Activated T-cell treated with anti-CD3 and anti-CD28 coated beads, Interleukin-2, amount 50 U/mL, for 24 hours (primary cell): ENCODE measurements at places on chromosomes 6 and 20.

GRCh38 chr6:48961781-48962415, 501.2 kb downstream of the MMUT start:
- DNase-seq, result no peak

DNA sequence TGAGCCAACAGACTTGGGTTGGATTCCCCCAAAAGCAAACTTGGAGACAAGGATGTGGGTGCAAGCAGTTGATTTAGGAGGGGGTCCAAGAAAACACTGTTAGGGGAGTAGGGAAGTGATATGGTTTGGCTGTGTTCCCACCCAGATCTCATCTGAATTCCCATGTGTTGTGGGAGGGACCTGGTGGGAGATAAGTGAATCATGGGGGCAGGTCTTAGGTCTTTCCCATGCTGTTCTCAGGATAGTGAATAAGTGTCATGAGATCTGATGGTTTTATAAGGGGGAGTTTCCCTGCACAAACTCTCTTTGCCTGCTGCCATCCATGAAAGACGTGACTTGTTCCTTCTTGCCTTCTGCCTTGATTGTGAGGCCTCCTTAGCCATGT, 542.6 kb downstream of the DHX35 start:
- no peak for DNase-seq

DNA sequence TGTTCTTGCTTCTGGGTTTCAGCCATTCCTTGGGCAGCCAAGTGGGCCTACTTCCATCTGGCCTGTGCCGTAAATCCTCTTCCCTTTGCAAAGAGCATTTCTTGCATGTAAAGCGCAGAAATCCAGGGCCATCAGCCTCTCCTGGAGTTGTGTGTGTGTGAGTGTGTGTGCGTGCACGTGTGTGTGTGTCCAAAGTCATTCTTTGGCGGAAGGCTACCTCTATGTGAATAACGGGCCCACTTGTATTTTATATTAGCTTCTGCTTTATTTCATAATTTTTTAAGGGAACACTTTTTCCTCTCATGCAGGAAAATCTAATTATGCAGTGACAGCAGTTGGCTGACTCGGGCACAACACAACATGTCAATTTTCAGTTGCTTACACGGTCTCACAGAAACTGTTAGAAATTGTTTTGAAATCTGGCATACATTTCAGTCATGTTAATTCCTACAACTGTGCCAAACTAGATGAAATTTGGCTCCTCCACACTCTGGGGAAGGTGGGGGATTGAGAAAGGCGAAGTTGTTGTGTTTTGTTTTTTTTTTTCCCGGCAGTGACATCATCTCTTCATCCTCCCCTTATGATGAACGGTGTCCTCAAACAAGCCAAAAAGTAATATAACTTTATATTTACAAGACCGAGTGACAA, 223.7 kb upstream of the TSHZ2 start:
- DNase-seq, result no peak

DNA sequence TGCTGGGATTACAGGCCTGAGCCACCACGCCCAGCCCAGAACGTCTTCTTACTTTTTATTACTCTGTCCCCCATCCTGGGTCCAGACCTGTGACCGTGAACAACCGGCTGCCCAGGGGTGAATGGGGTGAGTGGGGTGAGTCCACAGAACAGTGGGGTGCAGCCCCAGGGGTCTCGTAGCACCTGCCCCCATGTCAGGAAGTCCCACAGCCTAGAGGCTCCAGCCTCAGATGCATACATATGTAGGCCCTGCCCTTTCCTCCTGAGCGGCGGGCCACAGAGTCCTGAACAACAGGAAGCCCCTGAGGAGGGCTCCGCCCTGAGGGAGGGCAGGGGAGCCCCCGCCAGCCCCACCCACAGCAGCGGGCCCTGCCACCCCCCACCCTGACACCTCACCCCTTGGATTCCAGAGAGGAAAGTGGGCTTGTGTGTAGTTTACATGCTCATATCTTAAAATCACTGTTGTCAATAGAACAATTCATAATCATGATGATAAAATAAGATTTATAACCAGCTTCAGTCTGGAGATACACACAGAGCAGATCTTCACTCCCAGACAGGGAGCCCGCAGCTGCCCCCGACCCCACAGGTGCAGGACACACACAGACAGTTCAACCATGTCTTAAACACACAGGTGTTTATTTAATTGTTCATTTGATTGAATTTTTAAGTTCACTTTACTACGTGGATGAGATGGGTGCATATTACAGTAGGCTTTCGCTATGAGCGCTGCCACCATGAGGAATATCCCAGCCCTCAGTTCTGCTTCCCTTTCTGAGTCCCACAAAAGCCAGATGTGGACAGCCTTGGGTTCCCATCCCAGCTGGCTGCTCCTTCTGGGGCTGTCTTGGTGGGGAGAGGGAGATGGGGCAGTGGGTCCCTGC, 12.4 kb upstream of the GMEB2 start:
- peak; percentile 77 for DNase-seq

DNA sequence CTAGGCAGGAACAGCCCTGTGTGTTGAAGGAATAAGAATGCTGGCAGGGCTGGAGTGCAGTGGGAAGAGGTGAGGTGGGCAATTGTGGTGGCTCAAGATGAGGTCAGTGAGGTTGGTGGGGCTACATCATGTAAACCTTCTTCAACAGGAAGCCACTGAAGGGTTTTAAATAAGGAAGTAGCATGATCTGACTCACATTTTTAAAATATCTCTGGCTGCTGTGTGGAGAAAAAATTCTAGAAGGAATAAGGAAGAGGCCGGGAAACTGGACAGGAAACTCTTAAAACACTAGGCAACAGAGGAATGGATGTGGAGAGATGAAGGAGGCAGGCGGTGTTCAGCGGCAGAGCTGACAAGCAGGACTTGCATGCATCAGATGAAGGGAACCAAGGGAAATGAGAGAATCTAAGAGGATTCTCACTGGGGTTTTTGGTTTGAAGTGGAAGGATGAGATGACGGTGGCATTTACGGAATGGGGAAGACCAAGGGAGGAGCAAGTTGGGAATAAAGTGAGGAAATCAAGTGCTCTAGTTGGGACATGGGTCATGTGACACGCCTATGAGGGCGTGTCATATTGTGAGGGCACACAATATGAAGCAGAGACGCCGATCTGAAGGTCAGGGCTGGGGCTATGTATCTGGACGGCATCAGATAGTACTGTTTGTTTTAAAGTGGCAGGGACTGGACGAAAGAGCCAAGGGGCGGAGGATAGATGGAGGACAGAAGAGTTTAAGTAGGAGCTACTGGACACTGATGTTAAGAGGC, 18.2 kb downstream of the TMEM242 start:
- DNase-seq, result no peak

DNA sequence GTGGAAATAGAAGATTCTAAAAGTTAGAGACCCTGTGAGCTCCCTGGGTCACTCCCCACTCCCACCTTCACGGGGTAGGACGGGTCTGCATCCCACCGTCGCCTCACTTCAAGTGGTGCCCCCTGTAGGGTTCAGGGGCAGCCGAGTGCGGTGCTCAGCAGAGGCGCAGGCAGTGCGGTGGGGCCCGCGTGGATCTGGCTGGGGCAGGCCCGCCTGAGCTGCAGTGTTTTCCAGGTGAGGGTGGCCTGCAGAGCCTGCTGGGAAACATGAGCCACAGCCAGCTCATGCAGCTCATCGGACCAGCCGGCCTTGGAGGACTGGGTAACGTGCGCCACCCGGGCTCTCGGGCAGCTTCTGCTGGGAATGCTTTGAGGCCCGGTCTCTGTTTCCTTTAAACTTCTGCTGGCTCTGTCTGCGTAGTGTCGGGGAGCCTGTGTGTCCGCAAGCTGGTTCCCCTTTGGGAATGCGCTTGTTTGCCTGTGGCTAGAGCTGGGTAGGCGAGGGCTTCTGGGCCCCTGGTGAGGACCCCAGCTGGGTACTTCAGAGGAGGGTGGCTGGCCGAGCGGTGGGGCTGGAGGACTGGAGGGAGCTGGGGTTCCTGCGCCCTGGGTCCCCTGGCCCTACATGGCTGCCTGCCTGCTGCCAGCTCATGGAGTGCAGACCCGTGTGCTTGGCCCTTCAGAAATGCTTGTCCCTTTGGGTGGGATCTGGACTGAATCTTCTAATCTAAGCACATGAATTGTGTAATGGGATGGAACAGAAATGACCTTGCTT, 3.8 kb downstream of the ADRM1 start:
- DNase-seq, result no peak

GRCh38 chr20:45444050-45444449, 25.5 kb upstream of the WFDC2 start:
- DNase-seq, result no peak

DNA sequence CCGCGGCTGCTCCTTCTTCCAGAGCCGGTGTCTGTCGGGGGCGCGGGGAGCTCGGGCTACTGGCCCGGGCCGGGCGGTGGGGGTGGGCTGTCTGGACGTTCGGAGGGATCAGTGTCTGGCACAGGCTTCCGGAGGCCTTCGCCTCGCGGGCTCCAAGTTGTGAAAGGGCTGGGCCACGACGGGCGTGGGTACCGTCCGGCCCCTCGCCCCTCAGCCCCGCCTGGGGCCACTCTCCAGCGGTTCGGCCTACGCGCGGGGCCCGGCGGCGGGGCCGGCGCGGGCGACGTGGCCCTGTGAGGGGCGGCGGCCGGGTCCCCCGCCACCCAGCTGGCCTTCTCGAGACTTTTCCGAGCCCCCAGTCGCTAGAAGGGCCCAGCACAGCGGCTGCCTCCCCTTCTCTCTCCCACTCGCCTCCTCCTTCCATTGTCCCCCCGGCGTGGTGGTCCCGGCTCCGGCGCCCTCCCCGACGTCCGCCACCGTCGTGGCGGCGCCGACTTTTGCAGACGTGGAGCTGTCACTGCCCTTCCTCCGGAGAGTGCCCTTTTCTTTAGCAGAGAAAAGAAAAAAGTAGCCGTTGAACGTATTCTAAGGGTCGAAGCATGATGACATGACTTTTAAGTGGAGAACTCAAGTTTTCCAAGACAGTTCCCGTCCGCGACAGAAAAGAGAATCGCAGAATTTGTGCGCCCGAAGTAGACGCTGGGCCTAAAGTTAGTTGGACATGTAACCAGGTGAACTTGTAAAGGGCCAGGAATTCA, 571 bp downstream of the ITCH start:
- DNase-seq, result no peak

DNA sequence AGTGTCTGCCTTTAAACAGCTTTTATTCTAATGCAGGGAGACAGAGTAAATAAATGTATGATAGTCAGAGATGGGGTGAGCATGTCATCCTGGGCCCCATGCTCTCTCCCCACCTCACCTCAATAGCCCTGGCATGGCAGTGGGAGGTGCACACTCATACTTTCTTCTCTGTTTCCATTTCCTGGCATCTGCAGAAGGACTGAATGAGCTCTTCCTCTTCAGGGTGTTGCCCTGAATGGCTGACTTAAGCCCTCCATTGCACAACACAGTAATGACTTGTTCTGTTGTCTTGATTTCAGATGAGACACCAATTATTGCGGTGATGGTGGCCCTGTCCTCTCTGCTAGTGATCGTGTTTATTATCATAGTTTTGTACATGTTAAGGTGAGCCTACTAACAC, 57.0 kb upstream of the GNRH2 start:
- peak; percentile 60 for DNase-seq

DNA sequence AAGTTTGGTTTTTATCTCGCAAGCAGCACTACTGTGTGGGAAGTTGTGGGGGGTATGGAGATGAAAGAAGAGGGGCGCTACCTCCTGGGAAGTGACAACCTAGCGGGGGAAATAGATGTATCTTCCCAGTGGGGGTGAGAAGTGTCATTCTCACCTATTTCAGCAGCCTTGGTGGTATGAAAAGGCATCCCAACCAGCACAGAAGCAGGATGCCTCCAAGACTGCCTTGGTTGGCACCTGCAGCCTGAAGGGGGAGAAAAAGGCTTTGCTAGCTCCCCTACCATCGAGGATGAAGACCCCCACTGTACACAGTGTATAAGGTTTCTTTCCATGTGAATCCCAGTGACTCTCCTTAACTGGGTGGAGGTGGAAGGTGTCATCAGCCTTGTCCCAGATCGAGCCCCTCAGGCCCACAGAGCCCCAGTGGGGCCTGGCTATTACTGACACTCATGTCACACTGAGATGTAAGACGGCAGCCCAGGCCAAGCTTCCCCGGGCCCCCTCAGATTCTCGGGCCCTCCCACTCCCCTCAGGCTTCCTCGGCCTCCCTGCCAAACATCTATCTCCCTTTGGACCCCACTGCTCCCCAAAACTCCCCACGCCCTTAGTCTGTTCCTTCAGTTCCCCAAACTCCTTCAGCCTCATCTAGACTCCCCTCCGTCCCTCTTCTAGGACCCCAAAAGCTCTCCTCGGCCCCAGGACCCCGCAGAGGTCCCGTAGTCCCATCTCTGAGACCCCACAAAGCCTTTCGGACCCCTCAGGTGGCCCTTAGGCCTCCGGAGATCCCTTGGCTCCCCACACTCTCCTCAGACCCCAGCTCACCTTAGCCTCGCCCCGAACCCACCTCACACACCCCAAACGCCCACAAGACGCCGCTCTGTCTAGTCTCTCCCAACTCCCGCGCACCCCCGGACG, 688 bp downstream of the COMMD7 start:
- DNase-seq, result peak; percentile 59

GRCh38 chr20:49283176-49283702, 5.4 kb upstream of the ZNFX1 start:
- DNase-seq, result no peak

DNA sequence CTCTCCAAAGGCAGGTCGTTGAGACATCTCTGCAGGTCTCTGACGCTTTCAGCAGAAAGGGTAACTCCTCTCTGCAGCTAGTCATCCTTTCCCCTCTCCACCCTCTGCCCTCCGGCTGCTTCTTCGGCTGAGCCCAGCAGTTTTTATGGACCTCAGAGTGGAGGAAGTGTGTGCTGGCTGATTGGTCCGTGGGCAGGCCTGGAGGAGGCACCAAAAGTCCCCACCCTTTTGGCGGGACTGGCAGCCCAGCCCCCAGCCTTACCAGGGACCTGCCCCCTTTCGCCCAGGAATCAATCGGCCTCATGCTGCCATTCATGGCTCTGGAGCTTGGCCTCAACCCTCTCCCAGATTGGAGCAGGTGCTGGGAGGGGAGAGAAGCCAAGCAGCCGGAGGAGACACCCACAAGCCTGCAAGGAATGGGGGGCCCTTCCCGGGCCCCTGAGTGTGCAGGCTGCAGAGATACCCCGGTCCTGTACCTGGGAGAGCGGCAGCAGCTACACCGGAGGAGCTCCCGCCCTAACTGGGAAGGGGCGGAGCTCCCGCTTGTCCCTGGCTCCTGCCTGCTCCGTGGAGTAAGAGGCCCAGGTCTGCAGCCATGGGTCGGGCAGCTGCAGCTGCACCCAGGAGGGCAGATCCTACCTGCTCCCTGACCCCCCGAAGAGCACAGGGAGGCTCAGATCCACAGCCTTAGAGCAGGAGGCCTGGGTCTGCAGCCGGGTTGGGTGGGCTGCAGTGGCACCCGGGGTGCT, 170.3 kb upstream of the SOX4 start:
- no peak for DNase-seq

- no peak for DNase-seq
Observed at GRCh38 chr6:105909106-105909505, 177.0 kb upstream of the PRDM1 start.

DNA sequence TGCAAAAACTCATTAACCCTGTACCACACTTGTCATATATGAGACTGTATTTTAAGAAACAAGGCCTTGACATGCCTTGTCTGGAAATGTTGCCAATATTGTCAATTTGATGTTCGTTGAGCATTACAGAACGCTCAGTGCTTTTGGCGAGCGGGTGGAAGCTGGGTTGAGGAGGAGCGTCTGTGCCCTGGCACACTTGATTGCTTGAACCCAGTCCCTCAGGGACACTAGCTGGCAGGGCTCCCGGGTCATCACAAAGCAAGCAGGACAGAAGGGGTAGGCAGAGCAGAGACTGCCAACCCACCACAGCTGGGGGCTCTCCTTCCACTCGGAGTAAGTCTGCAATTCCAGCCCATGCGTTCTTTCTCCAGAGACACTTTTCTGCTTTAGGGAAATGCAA, 286.3 kb downstream of the KHDC1L start:
- no peak for DNase-seq
